ENCODE measurements at places on chromosomes 2 and 18.

GRCh38 chr2:186554850-186555671 is 34.8 kb upstream of the ITGAV start:
- DNase-seq: no peak

DNA sequence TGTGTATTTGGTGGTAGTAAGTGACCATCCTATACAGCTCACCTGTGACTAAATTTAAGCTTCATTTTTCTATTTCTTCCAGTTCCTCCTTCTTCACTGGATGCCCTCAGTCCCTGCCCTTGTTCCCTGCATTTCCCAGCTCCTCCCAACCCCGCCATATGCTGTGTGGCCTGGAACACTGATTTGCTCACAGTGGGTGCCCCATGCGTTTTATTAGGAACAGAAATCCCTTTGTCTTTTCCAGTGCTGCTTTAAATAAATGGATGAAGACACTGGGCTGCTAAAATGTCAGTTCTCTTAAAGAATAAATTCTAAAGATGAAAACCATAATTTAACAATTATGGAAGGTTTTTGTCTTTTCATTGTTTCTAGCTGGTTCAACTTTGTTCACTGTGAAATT is 477.3 kb downstream of the DCDC2C start:
- DNase-seq: no peak

GRCh38 chr2:232308986-232309385 is 69.6 kb upstream of the ALPP start:
- no peak for DNase-seq

- no peak for DNase-seq
These were observed 116.0 kb downstream of the MAP3K20 start for GRCh38 chr2:173191601-173192000.

- no peak for DNase-seq
These were observed 2.2 kb downstream of the ONECUT2 start for GRCh38 chr18:57437402-57437765.

GRCh38 chr18:23528580-23529472 is 25.5 kb downstream of the RMC1 start:
- no peak for DNase-seq

DNA sequence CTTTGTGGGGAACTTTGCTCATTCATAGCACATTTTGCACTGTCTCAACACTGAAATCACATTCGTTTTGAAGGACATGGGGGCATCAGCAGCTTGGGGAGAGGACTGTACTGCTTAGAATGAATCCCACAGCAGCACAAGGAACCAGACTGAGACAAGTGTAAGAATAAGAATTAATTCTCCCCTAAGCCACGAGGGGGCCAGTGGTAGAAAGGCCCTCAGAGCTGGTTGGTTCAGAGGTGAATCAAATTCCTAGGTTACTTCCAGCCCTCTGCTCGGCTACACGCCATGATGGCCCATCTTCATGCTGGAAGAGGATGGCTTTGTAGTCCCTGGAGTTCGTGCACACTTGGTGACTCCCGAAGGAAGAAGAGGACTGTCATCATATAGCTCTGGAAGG is 12.0 kb upstream of the MC5R start:
- DNase-seq: no peak

DNA sequence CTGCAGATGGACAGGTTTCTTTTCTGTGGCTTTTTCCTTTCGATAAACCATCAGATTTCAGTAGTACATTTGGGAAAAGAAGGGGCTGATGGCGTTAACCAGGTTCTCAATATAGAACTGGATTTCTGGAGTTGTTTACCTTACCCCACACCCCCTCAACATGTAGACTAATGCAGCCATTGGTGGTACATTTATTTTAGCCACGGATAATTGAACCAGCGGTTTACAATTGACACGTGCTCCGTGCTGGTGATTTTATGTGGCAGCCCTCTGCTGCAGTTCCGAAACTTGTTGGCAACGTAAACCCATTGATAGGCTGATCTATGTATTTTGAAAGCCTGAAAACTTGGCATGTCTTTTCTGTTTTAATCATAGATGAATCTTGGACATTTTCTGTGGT is 5.4 kb downstream of the SOX11 start:
- DNase-seq: no peak

- DNase-seq: no peak
These were observed 16.8 kb downstream of the EVX2 start for GRCh38 chr2:176066645-176067588.

DNA sequence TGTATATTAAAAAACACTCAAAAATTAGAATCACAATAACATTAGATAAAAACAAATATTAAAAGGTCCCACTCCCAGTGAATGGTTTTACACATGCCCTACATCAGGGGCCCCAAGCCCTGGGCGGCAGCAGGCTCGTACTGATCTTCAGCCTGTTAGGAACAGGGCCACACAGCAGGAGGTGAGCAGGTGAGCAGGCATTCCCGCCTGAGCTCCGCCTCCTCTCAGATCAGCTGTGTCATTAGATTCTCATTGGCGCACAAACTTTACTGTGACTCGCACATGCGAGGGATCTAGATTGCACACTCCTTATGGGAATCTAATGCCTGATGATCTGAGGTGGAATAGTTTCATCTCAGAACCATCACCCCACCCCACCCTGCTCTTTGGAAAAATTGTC is 74.2 kb downstream of the MBD2 start:
- DNase-seq: no peak

DNA sequence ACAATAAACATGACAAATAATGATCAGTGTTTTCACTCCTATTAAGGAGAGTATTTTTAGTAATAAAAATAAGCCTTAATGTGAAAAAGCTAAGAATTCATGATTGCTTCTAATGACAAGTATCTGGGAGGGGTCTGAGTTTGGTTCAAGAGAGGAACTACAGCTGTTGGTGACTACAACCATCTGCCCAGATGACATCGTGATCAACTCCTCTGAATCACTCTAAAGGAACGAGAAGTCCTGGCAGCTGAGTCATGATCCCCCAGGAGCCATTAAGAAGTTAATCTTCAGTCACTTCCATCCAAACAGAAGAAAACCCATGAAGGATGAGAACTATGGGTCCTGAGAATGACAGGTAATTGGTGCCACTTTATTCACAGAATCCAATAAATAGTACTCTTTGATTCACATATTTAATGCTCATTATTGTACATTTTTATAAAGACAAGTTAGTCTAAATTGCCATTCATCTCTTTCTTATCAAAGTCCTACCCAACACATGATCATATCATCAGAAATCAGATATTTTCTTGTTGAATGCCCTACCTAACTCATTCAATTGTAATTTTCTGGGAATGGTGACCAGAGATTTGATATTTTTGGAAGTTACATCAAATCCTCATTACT is 6.8 kb downstream of the TFPI start:
- no peak for DNase-seq

- no peak for DNase-seq
These were observed 2.5 kb upstream of the FAP start for GRCh38 chr2:162245781-162246180.

DNA sequence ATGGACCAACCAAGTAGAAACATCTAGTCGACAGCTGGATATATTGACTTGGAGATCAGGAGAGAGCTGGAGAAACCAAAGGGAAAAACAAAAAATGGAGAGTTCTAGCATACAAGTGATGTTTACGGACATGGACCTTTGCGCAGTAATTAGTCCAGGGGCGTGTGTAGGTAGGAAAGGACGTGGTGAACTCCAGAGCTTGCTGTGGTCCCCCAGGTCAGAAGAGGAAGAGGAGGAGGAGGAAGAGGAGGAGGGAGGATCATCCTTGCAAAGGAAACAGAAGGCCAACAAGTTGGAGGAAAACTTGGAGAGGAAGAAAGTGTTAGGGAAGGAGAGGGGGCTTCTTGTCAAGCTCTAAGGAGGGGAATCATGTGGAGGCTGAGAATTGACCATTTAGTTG is 17.5 kb downstream of the TRAF3IP1 start:
- no peak for DNase-seq

DNA sequence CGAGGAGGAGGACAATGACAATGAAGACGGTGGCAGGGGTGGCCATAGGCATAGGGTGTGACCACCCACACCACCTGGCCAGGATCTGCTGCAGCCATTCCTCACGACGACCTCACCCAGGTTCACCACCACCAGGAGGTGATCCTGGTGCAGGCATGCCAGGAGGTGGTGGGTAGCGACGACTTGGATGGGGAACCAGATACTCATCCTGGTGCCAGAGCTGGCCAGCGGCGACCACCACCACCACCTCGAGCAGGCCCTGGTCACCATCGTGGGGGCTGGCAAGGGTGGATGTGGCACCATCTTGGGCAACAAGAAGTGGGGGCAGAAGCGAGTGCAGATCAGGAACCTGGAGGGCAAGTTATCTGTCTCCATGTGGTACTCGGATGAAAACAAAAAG is 117.1 kb upstream of the NXPH2 start:
- DNase-seq: no peak

GRCh38 chr2:9164112-9164608 is 42.5 kb upstream of the ASAP2 start:
- DNase-seq: no peak

DNA sequence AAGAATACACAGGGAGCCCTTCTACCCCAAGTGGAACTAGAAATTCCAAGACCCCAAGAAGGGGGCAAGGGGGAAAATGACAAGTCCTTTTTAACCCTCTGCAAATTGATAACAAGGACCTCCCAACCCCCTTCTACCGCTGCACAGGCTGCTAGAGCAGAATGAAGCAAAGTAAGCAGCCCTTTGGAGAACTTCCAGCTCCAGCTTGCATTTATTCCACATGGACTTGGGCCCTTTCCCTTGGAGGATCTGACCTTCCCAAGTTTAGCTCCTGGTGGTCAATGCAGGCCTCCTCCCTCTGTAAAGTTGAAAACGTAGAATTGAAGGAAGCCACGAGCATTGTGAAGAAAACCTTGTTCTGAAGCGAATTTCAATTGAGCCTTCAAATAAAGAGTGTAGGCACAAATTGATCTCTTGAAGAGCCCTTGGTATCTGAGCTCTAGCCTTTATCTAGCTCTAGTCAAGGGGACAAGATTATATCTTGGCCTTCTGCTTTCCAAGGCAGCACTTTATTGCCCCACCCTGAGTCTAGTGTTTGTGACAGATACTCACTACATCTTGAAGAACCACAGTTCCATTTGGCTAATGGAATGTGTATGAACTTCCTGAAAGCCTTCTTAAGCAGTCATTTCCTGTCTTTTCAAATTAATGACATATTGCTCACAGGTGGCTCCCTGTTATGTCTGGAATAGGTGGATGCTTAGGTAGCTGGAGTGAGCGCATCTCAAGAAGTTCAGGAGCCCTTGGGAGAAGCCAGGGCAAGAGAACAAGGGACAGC is 37.2 kb downstream of the SLC14A2 start:
- DNase-seq: no peak

GRCh38 chr18:40163254-40163653 is 1791.8 kb upstream of the PIK3C3 start:
- DNase-seq: no peak

DNA sequence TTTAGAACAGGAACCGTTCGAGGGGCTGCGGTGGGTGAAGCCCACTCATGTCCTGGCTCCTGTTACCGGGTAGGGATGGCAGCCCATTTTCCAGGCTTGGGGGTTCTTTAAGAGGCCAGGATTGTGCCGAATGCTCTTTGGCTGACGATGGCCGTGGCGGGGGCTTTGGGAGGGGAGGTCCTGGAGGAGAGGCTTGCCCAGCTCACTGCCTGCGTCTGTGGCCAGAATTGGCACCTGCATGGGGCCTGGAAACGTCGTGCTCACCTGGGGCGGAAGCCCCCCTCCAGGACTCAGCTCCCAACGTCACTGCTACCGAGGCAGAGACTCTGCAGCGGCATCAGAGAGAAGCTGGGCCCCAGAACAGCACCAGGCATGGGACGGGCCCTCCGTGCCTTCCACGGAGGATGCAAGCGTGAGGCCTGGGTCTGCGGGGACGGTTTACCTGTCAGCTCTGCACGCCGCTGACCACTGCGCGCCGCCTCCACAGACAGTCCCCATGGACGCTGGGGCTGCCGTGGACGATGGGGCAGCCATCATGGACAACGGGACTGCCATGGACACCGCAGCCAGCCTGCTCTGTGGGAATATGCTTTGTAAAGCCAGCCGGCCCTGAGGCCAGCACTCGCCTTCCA is 82.9 kb downstream of the NFATC1 start:
- DNase-seq: no peak

DNA sequence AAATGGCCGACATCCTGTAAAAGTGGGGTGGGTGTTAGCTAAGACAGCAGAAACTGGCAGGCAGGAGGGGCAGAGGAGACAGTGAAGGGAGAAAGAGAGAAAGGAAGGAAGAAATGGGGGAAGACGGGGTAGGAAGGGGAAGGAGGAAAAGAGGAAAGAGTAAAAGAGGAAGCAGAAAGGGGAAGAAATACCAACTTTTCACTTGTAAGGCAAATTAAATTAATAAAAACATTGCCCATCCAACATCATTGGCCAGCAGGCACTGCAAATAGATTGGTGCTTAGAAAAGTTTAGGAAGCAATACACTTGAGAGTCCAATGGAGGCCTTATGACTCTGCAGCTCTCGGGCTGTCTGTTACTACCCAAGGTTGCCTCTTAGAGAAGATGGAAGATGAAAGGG is 116.7 kb downstream of the TNS1 start:
- no peak for DNase-seq

DNA sequence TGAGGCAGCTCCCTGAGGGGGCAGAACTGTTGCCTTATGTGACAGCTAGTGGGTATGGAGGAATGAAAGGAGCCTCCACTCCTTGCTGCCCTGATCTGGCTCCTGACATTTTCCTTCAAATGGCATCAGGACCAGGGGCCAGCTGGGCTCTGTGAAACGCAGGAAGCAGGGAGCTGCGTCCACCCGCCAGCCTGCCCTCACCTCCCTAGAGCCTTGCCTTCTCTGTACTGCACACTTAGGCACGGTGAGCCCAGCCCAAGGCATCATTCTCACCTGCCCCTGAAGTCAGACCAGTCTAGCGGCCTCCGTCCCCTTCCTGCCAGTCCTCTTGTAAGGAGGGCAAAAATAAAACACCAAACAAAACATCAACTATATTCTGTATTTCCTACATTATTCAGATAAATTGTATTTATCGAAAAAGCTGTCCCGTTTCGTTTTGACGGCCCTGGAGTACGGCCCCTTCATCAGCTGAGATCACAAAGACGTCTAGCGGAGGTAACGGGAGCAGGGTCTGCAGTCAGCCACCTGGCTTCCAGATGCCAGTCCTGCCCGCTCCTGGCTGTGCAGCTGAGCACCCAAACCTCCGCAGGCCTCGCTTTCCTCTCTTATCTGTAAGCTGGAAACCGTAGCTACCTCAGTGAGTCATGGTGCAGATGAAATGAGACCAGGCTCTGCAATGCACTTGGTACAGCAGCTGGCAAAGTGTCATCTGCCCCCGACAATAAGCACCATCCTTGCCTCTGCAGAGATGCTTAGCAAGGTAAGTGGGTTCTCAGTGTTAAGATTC is 6.9 kb upstream of the CTDP1 start:
- no peak for DNase-seq

DNA sequence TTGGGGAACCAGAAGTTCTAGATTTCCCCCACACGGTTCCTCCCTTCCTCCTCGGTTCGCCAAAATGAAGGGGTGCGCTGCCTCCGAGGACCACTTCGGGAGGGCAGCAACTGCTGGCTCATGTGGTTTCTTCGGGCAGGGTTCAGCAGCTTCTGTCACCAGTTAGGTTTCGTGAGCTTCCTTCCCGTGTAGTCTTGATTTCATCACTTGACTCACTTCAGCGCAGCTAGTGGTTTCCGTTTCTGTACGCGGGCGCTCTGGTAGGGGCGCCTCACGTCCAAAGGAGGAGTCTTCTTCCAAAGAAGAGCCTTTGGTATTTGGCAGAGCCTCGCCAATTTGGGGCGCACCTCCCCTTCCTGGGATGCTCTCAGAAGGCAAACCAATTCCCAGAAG is 485 bp upstream of the GALNT3 start:
- DNase-seq: no peak

GRCh38 chr2:69212238-69213028 is 174.6 kb downstream of the GFPT1 start:
- DNase-seq: no peak

- DNase-seq: no peak
These were observed 259.5 kb downstream of the MREG start for GRCh38 chr2:215753808-215754207.
